Foreskin keratinocyte (primary cell): ENCODE measurements at places on chromosomes 11 and 22. TPM values are rescaled to one million over a fixed set of nuclear protein-coding genes. Genes with fewer than 3 reads are reported as not detected.

Gene KDELR3
- 6.7 and 15.4 TPM in 2 replicates for total RNA-seq

Gene GLB1L3
- 0.92 and 2.2 TPM in 2 replicates for total RNA-seq

Gene KLHL35
- 0.25 and 0.95 TPM in 2 replicates for total RNA-seq

Gene NUP50
- total RNA-seq: 63.7 and 67.4 TPM in 2 replicates

Gene MUC5B
- total RNA-seq: not detected in 2 replicates

Gene GAL3ST1
- not detected in 2 replicates for total RNA-seq

DNA sequence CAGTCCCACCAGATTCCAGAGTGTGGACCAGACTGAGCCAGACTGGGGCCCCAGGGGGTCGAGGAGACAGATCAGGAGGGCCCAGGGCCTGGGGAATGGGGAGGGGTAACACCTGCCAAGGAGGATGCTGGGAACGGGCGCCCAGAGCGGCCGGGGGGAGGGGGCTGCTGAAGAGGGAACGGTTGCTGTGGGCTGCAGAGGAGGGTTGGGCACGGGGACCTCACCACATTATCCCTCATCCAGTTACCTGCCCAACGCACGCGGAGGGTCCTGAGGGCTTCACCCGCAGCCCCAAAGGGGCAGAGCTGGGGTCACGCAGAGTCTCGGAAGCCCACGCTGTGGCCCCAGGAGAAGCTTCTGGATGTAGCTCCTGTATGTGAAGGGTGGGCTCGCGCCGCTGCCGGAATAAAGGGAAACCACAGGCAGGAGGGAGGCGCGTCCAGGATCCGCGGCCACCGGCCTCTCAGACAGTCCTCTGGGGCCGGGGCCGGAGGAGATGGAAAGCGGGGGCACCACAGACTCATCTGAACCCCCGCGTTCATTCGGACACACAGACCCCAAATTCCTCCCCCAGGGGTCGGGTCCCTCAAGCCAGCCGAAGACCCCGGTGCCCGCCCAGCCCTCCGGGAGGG, 866 bp upstream of the SELENOO start:
- DNase-seq: no peak

DNA sequence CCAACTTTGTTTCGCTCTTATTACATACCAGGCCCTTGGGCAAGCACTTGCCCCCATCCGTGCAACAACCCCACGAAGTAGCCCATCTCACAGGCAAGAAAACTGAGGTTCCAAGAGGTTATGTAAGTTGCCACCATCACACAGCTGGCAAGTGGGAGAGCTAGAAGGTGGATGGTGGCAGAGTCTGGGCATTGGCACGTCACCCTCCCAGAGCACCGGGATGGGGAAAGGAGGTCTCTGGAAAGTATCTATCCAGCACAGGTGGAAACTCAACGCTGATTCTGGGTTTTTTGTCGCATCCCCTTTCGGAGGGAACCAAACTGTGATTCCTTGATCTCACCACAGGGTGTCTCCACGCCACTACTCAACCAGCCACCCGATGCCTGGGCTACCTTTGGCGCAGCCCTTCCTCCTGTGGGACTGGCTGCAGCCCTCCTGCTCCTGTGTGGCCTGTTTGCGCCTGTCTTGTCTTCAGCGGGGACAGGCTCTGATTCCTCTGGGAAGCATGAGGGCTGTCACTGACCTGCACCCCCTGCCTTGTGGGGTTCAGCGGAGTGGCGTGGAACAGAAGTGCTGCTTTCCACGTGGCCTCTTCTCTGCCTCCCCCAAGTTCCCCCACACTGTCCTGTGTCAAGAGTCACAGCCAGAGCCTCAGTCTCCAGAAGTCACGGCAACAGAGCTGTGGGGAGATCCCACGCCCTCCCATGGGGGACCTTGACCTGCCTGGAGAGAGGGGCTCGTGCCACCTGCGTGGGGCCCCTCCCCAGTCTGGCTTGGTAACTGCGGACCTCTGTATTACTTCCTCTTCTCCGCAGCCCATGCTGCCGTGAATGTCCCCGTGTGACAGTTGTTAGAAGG, 34.4 kb upstream of the TRIM29 start:
- no peak for DNase-seq

GRCh38 chr11:132853886-132854285, 678.4 kb downstream of the OPCML start:
- no peak for DNase-seq

DNA sequence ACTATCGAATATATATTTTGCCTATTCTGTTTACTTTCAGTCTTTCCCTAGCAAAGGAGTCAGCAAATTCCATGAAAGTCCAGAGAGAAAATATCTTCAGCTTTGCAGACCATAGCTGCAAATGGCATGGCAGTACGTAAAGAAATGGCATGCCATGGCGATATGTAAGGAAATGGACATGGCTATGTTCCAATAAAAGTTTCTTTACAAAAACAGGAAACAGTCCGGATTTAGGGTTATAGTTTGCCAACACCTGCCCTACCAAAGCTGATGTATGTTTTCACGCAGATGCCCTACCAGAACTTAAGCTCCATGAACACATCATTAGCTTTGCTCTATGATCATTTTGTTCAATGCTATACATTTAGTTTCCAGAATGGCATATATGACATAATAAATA, 19.5 kb downstream of the KIAA0930 start:
- no peak for DNase-seq

DNA sequence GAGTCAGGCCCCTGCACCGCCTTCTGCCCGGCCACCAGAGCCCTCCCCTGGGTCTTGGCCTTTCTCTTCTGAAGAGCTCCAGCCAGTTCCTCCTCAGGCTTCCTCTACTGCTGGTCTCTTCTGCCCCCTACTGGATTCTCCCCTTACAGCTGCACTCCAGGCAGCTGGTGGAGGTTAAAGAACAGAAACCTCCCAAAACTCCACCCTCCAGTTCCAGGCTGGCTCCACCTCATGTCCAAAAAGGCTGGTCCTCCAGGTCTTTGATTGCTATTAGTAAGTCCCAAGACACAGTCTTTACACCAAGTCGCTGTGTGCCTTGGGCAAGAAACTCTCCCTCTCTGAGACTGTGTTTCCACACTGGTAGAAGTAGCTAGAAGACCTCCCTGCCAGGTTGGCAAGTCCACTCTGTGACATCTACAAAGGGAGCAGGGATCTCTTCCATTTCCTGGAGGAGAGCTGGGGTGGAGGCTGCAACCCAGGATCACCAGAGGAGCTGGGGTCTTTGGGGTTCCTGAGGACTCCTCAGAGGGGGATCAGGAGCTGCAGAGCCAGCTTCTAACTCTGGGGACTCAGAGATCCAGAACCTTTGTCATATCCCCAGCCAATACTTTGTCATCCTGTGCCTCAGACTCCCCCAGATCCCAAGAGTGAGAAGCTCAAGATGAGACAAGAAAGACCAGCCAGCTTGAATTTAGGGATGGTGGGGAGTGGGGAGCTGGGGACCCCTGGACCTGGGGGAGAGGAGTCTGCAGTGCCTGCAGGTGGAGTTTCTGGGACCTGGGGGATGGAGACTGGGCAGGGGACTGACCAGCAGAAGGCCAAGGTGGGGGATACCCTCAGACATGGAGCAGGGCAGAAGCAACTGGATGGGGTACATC, 3.4 kb upstream of the IGLL5 start:
- peak; percentile 11 for DNase-seq

DNA sequence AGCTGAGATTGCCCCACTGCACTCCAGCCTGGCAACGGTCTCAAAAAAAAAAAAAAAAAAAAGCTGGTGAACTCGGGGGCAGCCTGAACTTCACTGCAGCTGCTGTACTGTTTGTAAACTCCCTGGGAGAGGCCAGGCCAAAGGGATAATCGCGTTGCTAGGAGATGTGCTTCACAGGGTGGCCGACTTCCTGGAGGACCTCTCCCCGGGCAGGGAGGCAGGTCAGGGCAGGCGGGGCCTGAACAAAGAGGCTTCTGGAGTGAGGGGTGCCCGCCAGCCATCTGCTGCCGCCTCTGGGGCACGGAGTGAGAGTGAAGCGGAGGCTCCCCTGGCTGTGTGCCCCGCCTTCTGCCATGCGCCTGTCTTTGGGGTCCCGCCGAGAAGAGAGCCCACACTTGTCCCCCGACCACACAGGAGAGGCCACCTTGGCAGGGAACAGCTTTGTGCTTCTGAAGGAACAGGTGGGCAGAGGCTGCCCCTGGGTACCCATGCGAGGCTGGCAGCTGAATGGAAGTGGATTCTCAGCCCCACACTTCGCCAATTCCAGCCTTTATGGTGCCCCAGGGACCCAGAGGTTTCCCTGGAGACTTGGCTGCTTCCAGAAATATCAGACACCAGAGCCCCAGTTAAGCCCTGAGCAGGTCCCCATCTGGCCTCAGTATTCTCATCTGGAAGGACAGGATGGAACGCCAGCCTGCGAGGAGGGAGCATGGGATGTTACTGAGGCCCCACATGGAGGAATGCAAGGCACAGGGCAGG, 29.6 kb downstream of the TMEM184B start:
- DNase-seq: no peak

DNA sequence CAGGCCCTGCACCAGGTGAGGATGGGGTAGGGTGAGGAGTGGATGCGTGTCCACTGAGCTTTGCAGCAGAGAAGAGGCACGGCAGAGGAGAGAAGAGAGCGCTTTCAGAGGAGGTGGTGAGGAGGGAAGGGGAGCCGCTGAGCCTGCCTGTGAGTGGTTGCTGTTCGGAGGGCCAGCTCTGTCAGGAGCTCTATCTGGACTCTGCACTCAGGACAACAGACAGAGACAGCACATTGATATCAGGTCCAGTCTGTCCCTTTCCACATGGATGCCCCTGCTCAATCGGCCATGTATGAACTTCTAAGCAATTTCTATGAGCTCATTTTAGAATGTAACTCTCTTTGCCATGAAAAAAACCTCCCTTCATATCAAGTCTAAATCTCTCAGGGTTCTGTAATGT, 158.6 kb downstream of the KIRREL3 start:
- DNase-seq: no peak

GRCh38 chr22:39350757-39351688, 1.2 kb downstream of the SYNGR1 start:
- DNase-seq: no peak

DNA sequence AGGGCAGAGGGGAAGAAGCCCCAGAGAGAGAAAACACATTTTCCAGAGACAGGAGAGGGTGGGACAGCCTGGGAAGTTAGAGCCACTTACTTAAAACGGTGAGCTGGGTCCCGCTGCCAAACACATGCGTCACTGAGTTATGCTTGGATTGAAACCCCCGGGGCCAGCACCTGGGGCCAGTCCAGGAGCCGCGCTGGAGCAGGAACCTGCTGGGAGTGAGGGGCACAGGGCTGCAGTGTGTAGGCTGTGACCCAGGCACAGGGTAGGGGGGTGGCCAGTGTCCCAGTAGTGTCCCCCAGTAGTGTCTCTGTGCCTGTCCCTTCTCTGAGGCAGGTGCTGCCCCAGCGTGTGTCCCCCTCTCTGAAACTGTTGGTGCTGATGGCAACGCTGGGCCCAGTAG, 5.2 kb downstream of the IGLL1 start:
- no peak for DNase-seq

DNA sequence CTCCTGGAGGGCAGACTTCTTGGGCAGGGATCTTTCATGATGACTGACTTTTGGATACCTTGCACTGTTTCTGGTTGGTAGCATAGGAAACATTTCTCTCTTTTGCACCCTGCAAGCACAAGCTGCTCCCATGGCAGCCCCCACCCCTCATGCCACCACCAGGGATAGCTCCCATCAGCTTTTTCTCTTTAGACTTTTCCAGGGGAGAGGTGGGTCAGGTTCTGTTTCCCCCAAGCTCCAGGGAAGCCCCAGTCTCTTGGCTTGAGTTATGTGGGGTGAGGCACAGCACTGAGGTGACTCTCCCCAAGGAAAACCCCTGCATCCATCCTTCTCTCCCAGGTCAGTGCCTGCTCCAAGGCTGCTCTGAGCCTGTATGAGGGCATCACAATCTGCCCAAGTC, 22.5 kb downstream of the LRRC32 start:
- no peak for DNase-seq

DNA sequence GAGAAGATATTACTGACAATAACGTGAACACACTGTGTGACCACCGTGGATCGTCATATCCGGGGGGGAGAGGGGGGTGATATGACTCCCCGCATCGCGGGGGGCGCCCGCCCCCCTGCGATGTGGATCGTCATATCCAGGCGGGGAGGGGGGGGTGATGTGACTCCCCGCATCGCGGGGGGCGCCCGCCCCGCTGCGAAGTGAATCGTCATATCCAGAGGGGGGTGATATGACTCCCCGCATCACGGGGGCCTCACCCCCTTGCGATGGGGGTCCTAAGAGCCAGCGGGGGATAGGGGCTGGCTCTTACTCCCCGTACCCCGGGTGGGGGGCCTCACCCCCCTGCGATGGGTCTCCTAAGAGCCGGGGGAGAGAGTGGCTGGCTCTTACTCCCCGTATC, 19.9 kb downstream of the UNC93B1 start:
- no peak for DNase-seq

DNA sequence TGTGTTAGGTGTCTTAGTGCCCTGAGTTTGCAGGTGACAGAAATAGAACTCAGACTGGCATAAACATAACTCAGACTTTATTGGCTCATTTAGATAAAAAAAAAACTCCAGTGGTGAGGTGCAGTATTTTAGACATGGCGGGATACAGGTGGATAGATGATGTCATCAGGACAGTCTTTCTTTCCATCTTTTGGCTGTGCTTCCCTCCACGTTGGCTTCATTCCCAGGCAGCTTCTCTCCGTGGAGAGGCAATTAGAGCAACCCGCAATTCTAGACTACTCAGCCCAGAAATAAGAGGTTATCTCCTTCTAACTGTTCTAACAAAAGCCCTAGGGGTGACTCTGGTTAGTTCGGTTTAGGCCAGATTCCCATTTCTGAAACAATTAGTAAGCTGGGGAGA, 40.5 kb downstream of the NCAM1 start:
- DNase-seq: no peak

- no peak for DNase-seq
These were observed 2084.3 kb downstream of the LRRC4C start for GRCh38 chr11:39374963-39375698.

DNA sequence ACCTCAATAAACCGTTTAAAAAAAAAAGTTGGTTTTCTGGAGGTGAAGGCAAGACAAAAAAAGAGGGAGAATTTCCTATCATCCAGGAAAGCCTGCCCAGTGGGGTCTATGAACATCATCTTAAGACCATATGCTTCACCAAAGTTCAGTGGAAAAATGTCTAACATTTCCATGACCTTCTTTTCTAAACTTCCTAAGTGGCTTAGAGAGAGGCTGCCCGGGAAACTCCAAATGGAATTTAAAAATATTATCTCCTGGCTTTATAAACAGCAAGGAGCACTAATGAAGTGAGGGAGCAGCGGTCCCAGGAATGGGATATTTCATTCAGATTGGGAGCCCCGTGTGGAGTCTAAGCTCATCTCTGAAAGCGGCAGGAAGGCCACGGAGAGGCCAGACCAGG, 46.9 kb downstream of the ETS1 start:
- DNase-seq: no peak

DNA sequence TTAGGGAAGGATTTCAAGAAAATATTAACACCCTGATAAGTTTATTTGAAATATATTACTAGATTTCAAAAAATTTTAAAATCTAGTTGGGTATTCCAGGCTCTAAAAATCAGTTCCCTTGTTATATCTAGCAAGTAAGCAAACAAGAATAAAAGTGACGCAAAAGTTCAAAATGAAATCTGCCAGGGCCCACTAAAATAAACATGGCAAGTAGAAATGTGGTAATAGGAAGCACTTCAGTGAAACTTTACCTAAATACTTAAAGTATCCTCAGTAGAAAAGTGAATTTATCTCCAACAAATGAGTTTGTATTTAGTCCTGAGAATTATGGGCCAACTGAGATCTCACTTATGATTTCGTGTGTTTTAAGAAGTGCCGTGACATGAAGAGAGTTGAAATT, 23.6 kb downstream of the POLD3 start:
- no peak for DNase-seq
